CD4-positive, alpha-beta T cell treated with Interleukin-12 subunit alpha and Interleukin-12 subunit beta, for 1 hour (primary cell): ENCODE measurements at places on chromosomes 7 and 10.

- no peak for DNase-seq
These were observed 66.2 kb upstream of the C10orf90 start for GRCh38 chr10:126736727-126737126.

DNA sequence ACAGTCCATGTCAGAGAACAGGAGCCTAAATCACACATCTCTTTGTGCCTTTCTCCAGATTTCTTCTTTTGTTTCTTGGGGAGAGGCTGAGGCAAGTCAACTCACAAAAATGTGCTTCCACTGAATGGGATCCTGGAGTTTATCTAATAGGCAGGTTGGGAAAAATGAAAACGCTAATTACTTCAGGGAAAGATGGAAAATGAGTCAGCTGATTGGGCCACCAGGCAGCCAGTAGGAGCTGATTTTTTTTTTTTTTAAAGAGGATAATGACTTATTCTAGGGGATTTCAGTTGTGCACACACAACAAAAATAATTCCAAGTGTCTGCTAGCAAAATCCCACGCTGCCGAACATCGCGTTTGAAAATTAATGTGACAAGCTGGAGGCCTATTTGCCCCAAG lies 412.8 kb upstream of the ZMIZ1 start:
- DNase-seq: no peak

DNA sequence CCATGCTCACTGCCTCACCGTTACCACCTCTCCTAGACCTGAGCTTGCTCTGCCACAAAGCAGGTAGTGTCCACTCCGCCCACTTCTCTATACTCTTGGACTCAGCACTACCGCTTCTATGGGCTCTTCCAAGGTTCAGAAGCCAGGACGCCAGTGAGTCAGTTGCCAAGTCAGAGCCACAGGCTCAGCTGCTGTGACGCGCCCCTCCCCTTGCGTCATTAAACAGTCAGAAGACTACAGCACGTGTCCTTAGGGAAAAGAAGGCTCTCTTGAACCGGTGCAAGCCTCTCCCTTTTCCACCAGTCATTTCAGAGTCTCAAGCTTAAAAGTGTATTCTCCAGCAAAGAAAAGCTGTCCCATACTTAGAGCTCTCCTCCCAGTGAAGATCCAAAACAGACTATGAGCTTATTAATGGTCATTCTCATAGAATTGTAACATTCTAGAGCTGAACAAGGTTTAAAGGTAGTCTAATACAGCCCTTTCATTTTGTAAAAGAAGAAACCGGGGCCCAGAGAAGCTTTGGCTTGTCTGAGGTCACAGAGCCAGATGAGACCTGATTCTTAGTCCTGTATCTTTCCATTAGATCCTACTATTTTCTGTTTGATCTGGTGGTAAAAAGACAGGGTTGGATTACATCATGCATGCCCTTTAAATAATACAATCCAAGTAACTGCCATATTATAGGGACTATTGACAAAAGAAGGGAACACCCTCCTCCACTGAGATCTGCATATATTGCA lies 40.9 kb upstream of the MET start:
- no peak for DNase-seq

DNA sequence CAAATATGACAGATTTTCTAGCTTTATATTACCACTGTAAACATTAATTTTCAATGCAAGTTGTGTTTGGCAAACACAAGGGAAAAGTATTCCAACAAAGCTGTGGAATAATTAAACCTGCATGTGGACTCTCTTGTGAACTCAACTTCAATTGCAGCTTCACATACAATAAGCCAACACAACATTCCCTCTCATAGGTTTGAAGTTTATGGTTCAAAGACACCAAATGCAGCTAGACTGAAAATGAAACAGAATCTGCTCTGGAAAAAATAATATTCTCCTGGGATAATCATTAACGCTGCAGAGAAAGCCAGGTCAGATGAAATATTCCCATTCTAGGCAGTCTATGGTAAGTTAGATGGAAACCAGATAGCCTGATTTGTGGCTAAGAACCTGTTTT lies 105.8 kb upstream of the VIPR2 start:
- DNase-seq: no peak

DNA sequence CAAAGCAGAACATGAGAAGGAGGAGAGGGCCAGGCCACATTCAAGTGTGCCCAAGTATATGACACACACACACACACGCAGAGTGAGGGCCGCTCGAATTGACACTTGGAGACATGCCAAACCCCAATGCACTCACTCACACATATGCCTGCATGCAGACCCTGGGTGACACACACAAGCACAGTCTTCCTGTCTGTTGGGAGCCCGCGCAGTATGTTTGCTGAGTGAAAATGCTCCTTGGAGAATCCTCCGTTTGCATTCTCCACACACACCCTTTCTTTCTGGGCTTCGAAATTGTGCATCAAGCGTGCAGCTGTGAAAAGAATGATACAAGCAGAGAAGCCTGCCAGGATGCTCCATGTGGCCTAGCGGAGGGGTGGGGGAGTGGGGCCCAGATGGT lies 120.9 kb downstream of the PLXNA4 start:
- peak; percentile 32 for DNase-seq

DNA sequence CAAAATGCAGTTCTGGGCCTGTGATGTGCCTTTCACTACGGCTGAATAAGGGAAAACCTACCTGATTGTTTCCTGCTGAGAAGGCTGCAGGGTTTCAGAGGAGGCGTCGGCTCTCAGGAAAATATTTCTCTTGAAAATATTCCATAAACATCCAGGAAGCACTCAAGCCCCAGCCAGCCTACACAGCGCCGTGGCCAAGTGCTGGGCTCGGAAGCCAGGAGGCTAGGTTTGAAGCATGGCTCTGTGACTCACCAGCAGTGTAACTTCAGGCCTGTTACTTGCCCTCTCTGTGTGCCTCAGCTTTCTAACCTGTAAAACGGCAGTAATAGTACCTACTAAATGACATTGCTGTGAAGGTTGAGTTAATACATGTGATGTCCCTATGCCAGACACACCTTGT lies 399.1 kb downstream of the GATA3 start:
- no peak for DNase-seq

DNA sequence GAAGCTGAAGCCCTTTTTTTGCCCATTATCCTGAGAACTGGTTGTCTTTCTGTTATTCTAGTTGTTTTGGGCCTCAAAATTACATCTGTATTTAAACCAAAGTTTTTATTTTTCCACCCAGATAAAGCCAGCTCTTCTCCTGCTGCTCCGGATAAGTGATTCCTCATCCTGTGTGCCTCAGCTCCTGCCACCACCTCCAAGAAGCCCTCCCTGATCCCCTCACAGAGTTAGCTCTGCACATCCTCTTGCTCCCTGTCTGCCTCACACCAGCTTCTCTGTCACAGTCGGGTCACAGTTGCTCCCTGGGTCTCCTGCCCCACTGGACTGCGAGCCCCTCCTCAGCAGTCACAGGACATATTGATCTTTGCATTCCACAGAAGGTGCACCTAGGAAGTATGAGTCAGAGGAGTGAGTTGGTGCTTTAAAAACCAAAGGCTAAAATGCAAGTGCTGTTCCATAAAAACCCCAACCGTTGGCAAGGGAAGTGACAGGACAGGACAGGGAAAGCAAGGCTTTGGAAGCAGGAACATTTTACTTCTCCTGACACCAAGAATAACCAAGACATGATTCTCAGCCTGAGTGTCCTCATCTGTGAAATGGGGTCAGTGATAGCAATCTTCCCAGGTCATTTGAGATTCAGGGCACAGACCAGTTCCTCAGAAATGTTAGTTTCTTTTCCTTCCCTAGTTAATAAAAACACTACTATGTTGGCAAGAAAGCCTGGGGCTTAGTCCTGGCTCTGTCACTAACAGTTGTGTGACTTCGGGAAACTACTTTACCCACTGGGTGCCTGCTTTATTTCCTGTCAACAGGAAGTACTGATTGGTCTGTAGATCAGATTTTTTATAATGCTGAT lies 36.5 kb upstream of the EEPD1 start:
- peak; percentile 26 for DNase-seq

DNA sequence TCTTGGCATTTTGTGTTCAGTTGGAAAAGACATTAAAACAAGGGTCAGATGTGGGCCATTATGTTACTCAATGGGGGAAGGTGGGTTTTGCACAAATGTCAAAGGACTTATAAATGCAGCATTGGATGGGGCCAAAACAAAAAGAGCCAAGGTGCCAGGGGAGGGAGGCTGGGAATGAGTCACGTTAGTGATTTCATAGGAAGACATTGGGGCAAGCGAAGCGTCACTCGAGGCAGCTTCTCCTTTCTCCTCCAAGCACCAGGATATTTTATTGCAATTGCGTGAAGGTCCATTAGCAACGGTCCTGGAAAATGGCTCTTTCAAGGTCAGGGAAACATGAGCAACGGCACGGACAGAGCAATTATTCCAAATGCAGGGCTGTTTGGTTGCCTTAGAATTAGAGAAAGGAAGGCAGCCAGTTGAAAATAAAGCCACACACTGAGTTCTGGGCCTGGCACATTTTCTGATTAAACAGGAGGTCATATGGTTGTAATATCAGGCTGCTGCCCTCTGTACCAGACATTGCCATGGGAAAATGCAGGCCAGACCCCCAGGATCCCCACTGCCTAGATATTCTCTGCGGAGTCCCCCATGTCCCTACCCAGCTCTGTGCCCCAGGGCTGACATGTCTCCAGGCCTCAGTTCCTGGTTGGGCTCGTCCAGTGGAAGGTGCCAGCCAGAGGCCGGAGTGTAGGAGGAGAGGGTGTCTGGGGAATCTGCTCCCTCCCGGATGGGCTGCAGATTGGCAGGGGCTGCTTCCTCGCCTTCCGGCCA lies 63.3 kb upstream of the NANOS1 start:
- no peak for DNase-seq

DNA sequence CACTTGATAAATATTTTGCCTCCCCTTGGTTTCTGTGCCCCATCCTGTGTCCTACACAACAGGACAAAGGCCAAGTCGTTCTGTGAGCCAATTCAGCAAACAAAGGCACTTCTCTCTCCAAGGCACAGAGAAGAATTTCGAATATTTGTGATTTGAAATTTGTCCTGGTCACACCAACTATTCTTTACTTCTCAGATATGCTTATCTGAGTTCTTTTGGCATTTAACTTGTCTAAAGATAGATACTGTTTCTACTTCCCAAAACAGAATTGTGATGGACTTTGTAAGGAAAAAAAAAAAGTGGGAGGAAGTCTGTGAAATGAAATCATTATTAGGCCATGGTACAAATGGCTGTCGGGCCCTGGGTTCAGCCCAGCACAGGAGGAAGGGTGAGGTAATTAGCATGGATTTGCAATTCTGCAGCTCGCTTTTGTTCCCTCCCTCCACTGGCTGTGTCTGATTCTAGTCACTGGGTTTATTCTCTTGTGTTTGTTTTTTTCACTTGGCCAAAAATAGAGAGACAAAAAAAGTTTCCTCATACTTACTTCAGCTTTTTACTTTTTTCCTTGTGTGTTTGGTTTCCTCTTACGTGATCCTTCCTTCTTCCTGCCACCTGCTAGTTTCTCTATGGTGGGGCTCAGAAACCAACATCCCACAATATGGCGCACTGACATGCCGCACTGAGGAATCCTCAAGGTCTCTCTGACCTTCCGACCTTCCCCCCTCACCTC lies 108.2 kb upstream of the MKLN1 start:
- peak; percentile 5 for DNase-seq

DNA sequence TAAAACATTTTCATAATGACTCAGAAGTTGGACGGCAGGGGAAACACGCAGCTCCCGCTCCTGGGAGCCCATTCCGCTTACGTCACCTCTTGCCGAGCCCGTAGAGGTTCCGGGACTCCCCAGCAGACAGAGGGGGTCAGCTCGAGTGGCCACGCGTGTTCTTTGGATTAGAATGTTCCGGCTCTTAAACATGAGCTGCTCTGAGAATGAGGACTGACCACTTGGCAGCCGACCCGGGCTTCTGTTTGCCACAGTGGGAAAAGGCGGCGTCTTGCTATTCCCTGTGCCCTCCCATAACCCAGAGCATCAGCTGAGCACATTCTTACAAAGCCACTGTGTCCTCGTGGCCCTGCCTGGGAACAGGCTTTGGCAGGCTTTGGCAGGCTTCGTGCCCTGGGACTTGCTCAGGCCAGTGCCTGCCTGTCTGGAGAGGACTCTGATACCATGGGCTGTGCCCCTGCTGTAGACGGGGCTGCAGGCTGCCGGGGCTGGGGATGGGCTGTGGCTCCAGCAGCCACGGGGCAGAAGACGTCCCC lies 40.1 kb downstream of the PFKP start:
- no peak for DNase-seq

DNA sequence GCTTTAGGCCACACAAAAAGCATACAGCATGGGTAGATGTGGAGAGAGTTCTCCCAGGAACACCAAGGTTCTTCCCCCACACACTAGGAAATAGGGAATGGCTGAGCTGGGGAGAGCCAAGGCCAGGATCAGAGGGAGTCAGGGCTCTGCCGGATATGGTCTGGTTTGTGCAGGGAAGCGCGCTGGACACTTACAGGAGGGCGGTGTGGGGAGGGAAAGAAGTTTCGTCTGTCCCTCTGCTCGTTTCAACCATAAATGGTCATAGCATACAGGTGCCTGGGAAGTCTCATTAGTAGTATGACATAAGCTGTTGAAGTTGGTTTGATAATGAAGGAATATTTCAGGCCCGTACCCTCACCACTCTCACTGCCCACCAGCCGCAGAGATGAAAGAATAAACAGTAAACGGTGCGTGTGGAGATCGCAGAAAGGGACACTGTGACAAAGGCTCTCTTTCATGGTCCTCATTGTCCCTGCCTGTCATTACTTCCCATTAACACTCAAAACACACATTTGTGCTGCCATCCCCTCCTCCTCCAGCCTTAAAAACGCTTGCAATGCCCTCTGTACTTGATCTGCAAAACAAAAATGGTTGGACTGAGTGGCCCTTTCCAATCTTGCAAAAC lies 207.2 kb downstream of the CELF2 start:
- DNase-seq: no peak

DNA sequence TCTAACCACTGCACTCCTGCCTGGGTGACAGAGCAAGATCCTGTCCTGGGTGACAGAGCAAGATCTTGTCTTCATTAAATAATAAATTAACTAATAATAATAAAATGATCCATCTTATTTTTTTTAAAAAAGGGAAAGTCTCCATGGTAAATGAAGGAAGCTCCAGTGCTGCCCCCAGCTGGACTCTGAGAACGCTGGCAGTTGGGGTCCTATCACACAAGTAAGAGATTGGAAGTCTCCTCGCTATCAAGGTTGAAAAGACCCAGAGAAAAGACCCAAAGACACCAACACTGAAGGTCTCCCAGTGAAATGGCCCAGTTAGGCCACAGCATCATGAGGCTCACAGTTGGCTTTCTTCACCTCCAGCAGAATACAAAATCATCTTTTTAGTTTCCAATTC lies 13.8 kb upstream of the C10orf67 start:
- DNase-seq: no peak

- no peak for DNase-seq
These were observed 771 bp downstream of the PHYHIPL start for GRCh38 chr10:59177031-59177797.

GRCh38 chr10:112216151-112216550 lies 32.6 kb upstream of the GPAM start:
- no peak for DNase-seq

GRCh38 chr7:112152186-112152585 lies 54.0 kb downstream of the DOCK4 start:
- DNase-seq: no peak

GRCh38 chr7:130955565-130955919 lies 221.5 kb upstream of the KLF14 start:
- DNase-seq: no peak

DNA sequence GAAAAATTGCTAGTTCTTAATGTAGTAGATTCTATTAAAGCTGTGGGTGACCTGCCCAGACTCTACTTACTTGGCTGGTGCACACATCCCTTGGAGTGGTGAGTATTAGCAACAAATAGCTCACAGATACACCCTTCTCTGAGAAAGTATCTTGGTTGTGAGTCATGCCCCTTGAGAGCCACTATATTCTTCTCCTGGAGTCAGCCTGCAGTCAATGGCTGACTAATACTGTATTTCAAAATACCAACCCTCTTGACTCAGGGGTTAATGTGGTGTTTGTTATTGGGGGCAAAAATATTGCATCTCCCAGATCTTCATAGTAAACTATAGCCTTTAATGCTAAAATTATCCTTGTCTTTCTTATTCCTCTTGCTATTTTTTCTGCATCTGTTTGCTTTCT lies 354.9 kb downstream of the BMPER start:
- no peak for DNase-seq
